ENCODE measurements at places on chromosomes 7 and 10.

GRCh38 chr10:93096901-93097300, 23.2 kb downstream of the CYP26A1 start:
- no peak for DNase-seq

- DNase-seq = no peak
These were observed 2.0 kb downstream of the SRGN start for GRCh38 chr10:69089638-69090599.

DNA sequence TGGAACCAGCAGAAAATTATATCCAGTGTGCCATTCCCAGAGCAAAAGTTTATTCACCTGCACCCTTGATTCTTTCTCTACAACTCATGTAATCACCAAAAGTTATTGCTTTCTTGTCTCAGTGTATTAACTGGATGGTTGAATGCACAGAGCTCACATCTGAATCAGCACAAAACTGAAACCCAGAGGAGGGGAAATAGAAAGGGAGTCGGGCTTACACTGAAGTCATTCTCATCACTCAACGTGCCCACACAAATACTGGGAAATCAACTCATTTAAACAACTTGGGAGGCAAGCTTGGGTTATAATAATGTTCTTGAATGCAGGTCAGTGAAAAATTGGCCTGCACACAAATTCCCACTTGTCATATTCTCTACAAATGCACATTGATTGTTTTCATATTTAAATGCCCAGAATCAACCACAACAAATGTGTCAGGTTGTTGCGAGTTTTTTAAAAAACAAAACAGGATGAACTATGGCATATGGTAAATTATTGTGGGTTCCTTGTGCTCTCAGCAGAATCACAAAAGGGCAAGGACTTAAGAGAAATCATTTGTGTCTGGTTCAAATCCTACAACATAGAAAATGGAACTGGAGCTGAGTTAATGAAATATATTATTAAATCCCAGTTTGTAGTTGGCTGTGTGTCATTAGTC, 125.9 kb upstream of the NOBOX start:
- no peak for DNase-seq

DNA sequence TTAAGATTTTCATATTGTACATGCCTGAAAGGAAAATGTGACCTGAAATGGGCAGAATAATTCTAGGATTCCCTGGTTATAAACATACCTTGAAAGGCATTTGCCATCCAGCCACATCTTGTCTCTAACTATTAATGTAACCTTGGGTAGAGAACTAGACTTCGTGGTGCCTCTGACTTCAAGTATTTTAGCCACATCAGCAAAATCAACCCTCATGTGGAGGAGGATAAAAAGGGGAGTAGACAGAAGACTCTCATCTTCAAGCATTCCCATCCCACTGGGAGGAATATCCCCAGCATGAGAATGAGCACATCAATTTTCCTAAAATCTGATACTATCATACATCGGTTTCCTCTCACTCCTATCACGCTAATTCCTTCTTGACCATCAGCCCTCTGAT, 164.7 kb upstream of the NOBOX start:
- no peak for DNase-seq

DNA sequence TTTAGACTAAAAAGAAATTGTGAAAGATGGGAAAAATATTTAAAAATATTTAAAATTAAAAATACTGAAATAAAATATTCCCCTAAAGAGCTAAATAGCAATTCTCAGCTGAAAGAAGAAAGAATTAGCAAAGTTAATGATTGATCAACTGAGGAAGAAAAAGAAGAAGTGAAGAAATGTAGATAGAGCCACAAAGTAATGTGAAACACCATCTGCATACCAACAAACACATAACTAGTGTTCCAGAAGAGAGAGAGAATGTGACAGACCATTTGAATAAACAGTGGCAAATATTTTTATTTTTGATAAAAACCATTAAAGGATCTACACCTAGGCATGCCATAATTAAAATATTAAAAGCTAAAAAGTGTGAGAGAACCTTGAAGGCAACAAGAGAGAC, 784.5 kb upstream of the ZWINT start:
- DNase-seq = no peak

GRCh38 chr7:111190804-111191203, 99.9 kb downstream of the LRRN3 start:
- no peak for DNase-seq

GRCh38 chr10:126536148-126536547, 134.3 kb downstream of the C10orf90 start:
- peak; percentile 56 for DNase-seq

GRCh38 chr7:22001345-22002004, 55.8 kb upstream of the CDCA7L start:
- peak; percentile 77 for DNase-seq

DNA sequence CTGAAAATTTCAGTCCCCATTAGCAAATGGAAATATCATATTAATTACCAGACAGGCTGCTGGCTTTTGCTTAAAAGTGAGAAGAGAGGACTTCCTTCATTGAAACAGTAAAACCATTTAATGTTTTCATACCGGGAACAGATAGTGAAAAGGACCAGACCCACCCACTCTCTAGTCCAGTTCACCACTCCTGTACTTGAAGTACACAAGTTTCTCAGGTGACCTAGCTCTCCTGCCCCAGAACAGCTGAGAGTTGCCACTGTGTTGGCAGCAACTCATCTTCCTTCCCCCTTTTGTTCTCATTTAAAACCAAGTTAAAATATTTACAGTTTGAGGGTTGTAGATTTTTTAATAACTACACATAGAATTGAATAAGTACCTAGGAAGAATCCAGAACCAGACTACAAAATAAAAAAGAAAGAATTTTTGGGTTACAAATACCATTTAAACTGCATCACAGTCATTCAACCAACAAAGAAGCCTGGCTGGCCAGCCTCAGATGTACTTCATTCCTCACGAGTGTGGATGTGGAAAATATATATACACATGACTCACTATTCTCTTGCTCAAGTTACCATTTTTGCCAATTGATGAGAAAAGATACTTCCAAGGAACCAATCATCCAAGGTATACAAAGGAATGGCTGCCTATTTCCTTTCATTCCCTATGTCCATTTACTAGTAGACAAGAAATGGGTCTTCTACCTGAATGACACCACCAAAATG, 68.1 kb downstream of the VPS41 start:
- DNase-seq = no peak

DNA sequence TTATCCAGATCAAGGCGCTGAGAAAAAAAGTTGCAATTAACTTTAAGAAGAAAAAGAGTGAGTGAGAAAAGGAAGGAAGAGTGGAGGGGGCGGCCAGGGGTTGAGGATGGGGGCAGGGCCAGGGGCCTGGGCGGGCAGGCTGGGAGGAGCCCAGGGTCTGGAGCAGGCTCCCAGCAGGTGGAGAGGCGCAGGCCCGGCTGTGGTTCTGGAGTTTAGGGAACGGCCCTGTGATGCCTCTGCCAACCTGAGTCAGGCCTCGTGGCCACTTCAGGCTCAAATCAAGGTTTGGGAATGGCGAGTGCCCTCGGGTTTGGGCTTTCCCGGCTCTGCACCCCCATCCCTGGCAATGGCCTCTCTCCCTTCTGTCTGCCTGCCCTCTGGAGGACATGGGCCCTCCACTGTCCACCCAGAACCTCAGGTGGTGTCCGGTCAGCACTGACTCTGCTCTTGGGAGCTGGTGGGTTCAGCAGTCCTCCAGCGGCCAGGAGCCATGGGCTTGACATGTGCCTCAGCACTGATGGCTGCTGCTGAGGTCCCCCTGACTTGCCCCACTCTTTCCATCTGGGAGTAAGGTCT, 41.0 kb upstream of the EMX2 start:
- DNase-seq = no peak

DNA sequence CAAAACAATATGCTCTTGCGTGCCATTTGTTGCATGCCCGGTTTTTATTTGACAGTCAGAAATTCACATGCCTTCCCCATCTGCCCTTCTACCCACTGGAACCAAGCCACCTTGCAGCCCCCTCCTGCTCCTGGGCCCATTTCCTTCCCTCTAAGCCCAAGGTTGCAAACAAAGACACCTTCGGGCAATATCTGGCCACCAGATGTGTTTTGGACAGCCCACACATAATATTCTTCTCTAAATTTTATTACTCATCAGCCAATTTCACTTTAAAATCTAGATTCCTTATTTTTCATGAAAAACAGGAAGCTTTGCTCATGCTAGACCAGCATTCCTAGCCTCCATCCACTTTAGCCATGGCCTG, 18.2 kb upstream of the C10orf105 start:
- no peak for DNase-seq

- no peak for DNase-seq
These were observed 330.1 kb downstream of the EXOC4 start for GRCh38 chr7:133582766-133583523.

- DNase-seq = no peak
These were observed 307.5 kb upstream of the ANKRD30A start for GRCh38 chr10:36817898-36818297.

- DNase-seq = peak; percentile 53
These were observed 49.2 kb upstream of the ANKRD1 start for GRCh38 chr10:90969947-90970673.

DNA sequence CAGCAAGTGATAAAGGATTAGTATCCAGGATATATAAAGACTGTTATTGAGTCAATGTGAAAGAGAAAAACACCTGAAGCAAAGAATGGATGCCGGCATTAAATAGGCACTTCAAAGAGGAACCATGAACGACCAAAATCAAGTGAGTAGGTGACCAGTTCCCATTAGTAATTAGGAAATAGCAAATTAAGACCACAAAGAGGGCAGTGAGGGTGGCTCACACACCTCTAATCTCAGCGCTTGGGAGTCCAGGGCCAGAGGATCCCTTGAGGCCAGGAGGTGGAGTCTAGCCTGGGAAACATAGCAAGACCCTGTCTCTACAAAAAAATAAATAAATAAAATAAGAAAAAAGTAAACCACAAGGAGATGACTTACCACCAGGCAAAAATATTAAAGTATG, 1.5 kb upstream of the ANTXRL start:
- no peak for DNase-seq

DNA sequence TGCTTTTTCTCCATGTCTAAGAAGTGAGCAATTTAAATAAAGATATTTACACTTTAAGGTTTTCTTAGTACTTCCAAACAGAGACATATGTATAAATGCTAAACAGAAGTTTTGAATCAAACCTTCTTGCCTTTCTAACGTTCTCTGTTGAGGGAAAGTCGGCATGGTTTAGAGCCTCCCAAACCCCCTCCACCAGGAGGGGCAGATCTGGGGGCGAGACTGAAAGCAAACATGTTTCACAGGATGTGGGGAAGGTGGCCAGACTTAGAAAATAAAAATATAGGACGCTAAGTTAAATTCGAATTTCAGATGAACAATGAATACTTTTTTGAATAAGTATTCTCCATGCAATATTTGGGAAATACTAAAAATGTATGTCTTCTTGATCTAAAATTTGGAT, 208.3 kb upstream of the SHH start:
- no peak for DNase-seq

DNA sequence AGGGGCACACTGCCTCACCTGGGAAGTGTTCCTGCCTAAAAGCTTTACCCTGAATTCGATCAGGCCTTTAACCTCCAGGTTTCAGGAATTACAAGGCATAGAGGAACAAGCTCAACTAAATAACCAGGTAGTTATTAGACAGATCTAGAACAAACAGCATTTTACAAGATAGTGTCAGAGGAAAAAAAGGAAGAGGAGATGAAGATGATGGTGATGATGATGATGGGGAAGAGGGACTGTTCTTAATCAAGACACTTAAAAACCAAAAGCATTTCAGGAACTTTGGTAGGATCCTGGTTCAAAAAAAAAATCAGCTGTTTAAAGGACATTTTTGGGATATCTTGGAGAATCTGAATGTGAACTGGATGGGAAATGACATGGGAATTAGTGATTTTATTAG, 11.5 kb downstream of the RBM17 start:
- no peak for DNase-seq

GRCh38 chr10:99621454-99622251, 1.4 kb upstream of the SLC25A28 start:
- DNase-seq = no peak

DNA sequence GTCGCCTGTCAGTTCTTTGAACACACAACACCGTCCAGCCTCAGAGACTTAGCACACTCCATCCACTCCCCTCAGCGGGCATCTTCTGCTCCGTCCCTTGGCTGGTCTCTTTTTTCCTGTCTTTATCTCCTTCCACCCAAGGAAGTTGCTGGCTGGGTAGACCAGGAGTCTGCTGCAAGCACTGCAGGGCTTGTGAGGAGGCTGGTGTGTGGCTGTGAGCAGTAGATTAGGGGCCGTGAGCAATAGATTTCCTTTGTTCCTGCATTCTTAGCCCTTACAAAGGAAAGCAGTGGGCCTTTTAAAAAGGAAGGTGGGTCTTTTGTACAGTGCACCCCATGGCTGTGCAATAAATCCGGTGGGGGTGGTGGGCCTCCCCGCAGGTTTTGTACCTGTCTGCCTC, 100.3 kb upstream of the BTBD16 start:
- DNase-seq = no peak

GRCh38 chr7:138000081-138000701, 1.7 kb downstream of the CREB3L2 start:
- no peak for DNase-seq

- no peak for DNase-seq
These were observed 315.3 kb downstream of the LHFPL3 start for GRCh38 chr7:104643587-104644217.

- peak; percentile 58 for DNase-seq
These were observed 212.1 kb downstream of the VTI1A start for GRCh38 chr10:112658900-112659638.

- DNase-seq = no peak
These were observed 78.6 kb downstream of the TNS3 start for GRCh38 chr7:47503281-47503680.

DNA sequence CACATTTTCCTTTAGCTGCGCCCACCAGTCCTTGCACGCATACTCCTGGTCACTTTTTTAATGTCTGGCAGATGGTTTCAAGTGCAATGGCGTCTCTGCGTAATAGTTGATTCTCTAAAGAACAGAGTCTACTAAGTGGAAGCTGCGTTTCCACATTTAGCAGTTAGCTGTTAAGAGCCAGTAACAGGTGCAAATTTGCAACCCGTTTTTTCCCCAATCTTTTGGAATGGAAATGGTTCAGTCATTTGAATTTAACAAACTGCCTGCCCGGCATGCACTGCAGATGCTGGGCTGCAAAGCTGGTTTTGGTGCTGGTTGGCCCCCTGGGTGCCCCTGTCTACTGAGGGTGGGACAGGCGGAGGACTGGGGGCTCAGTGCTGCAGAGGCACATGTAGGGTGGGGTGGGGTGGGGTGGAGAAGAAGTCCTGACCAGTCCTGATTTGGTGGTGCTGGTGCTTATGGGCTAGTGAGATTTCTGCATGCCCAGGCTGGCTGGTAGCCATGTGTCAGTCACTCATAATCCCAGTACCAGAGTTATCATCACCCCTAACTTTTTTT, 43.9 kb downstream of the CUX1 start:
- no peak for DNase-seq

DNA sequence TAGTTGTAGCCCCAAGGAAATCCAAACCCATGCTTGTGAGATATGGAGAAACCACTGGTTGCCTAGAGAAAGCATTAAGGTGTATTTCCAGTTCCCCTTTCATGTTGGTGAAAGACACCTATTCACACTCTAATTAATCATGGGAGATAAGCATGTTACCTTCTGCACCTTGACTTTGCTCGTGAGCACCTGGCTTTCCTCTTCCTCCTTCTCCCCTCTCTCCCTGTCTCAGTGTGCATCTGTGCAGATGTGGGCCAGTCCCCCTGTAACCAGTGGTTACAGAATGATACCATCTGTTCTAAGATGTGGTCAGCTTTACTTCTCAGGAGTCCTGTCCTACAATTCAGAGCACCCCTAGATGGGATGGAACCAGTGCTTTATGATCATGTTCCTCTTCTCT, 160.6 kb downstream of the LCOR start:
- DNase-seq = no peak

- no peak for DNase-seq
These were observed 121.3 kb upstream of the BTBD16 start for GRCh38 chr10:122149561-122150505.

GRCh38 chr10:132316133-132316532, 8.4 kb upstream of the STK32C start:
- no peak for DNase-seq
